Stimulated activated CD4-positive, alpha-beta T cell treated with anti-CD3 and anti-CD28 coated beads, Interleukin-4, amount 100 ng/mL, for 48 hours (primary cell): ENCODE measurements at places on chromosomes 3 and 15.

GRCh38 chr3:142999881-143000280 lies 1.5 kb upstream of the U2SURP start:
- no peak for DNase-seq

DNA sequence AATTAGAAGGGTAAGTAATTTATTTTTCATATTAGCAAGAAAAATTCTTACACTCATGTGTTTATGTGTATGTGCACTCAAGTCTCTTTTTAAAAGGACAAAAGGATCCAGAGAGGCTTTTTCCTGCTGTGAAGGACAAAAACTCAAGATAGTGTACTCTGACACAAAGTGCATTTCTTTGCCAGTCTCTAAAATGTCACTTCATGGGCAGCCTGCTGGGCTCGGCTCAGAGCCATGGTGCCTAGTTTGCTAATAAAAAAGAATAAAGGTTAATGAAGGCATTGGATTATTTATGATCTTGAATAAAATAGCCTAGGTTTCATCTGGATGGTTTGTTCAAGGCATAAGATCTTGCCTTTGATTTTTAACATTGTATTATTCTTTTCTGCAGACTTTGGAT lies 989.0 kb downstream of the TBL1XR1 start:
- no peak for DNase-seq

DNA sequence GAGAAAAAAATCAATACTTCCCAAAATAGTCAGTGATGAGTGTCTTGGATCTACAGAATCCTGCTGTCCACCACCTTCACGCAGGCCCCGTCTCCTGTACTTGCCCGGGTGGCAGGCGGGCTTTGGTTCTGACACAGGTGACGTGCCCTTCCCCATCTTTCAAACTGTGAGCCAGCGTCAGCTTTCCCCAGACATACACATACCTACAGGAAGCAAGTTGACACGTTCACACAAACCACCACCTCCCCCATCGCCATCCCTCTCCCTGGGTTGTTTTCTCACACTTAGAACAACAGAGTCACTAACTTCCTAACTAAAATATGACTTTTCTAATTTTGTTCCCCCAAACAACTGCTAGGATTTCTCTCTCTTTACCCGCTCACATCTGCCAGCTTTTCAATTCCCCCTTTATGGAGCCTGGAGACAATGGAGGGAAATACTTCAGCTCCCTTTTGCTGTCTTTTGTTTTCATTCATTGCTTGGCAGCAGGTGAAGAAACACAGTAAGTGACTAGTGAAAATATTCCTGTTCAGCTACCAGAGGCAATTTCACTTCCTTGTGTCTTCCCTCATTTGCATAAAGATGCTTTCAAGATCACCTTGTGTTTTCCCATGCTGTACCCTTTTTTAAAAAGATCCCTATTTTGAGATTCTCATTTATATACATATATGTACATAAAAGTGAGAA lies 248.3 kb downstream of the SLCO3A1 start:
- DNase-seq, result no peak

DNA sequence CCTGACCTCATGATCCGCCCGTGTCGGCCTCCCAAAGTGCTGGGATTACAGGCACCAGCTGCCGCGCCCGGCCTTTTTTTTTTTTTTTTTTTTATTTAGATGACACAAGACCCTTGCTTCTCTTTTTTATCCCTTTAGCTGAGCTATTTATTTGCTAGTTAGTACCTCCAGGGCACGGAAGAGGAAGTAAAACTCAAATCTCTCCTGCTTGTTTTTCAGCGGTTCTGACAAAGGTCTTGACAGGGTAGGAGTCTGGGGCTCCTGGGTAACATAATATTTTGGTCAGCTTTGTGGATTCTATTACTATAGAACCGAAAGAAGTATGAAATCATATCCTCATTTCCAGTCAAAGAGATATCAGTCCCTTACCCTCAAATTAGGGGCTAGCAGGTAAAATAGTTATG lies 44.0 kb upstream of the ETV5 start:
- DNase-seq, result no peak

DNA sequence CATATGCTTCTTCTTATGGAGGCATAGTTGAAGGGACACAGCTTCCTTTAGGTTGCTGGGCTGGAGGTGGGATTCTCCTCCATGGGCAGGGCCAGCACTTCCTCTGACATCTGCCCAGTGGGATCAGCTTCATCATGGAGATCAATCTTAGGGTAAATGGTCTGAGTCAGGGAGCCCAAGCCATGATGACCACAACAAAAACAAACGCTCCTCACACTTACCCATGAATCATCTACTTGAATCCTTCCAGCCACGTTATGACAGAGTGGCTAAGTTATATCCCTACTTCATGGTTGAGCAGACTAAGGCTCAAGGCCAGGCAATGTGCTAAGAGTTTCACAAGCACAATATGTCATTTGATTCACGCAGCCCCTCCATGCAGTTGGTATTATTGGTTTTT lies 87.2 kb upstream of the NMNAT3 start:
- DNase-seq, result no peak

- DNase-seq, result no peak
These were observed 23.3 kb downstream of the CFAP100 start for GRCh38 chr3:126417981-126418530.

GRCh38 chr3:166799-167198 lies 29.8 kb upstream of the CHL1 start:
- no peak for DNase-seq

DNA sequence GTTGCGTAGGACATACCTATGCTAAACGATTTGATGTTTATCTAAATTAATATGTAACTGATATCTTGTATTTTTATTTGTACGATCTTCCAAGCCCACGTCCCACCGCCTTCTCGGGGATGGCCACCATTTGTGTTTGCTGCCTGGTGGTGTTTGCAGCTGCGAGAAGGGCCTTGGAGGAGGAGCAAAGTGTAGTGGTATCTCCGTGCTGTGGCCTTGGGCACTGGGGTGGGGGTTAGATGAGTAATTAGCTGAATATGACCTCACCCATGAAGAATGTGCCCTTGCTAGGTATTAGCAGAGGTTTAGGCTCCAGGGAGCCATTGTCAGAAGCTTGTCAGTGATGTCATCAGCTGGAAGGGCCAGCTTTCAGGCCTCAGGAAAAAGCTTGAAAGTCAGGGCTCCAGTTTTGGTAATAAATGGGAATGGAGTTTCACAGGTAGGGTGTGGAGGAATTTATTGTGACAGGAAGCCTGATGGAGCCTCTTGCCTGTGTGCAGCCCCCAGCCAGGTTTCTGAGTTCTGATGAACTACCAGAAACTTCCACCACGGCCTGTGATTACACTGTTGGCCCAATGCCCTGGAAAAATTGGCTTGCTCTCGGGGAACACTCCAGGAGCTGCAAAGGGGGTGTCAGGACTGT lies 41.0 kb downstream of the FLNB start:
- no peak for DNase-seq

- DNase-seq, result no peak
These were observed 55.8 kb downstream of the SUMF1 start for GRCh38 chr3:4411236-4411635.

DNA sequence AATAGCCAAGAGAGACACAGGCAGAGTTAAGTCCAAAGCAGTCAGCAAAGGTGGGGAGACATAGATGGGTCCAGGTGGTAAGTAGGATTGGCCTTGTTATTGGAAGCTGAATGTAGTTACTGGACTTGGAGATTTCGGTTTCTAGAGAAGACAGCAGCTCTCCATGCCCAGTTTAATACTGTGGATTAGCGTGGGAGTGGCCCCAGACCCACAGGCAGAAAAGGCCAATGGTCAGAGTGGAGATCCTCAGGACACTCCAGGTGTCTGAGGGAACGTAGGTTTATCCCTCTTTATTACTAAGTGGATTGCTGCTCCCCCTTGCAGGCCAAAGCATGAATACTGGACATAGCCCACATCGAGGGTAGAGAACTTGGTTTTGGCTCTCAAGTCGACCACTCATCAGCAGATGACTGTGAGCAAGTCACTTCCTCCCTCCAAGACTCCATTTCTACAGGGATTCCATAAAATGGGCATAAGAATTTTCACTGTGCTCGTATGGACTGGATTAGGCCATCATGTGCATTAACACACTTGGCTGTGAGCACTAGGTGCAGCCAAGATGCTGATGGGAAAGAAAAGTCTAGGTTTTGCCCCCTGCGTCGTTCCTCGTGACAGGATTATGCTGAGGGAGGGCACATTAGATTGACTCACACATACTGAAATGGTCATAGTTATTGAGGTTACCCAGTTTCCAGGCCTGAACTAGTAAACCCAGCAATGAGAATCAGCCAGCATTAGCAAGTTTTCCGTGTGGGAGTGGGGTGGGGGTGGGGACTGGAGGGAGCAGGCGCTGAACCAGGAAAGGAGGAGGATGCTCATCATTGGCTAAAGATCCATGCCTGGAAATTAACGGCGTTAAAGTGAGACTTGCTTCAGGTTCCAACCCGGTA lies 225.2 kb upstream of the TPRG1 start:
- DNase-seq, result no peak

DNA sequence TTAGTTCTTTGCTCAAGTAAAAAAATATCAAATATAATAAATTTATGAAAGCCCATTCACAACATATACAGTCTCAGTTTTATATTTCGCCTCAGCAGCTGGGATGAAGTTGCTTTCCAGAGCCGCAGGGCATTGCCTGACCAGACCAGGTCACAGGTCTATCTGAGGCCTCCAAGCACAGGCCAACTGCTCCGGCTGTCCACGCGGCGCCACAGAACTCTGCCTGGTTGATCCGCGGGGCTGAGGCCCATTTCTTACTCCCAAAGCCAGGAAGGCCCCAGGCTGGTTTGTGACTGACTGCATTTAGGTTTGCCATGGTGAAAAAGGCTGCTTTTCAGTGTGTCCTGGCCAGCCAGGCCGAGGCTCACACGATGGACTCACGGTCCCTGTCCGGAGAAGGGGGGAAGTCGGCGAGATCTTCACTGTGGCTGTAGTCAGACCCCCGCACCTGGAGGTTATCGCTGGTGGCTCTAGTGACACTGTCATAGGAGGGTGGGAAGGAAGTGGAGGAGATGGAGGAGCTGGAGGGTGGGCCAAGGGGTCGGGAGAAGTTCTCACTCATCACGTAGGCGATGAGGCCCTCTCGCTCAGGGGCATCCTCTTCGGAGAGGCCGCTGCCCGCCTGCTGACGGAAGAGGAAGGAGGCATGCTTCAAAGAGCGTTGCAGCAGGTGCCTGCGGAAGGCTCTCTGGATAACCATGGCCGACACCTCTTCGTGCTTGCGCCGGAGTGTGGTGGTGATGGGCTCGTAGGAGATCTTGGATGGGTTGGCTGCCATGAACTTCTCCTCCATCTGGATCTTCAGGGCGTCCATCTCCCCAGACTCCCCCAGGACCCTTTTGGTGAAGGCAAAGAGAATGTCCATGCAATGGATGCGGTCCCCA lies 54.1 kb downstream of the EXOG start:
- no peak for DNase-seq

DNA sequence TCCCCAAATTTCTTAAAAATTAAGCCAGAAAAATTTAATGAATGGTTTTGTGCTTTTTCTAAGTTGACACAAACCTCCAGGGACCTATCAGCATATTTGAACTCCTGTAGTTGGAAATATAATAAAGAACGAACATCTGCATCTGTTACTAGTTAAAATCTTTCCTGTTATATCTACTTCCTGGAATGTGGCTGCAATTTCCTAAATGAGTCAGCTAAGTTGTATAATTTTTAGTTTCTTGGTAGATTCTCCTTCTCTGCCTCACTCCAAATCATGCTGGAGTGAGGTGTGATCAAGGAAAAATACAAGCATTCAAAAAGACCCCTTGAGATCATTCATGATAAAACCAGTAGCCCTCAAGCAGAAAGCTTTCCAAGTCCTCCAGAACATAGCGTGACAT lies 106.2 kb upstream of the MCTP2 start:
- DNase-seq, result no peak
